Effector CD4-positive, alpha-beta T cell (primary cell): ENCODE measurements at places on chromosomes 11 and 22.
A peak's percentile ranks its signal among the peaks of the same experiment; 100 is the strongest.

DNA sequence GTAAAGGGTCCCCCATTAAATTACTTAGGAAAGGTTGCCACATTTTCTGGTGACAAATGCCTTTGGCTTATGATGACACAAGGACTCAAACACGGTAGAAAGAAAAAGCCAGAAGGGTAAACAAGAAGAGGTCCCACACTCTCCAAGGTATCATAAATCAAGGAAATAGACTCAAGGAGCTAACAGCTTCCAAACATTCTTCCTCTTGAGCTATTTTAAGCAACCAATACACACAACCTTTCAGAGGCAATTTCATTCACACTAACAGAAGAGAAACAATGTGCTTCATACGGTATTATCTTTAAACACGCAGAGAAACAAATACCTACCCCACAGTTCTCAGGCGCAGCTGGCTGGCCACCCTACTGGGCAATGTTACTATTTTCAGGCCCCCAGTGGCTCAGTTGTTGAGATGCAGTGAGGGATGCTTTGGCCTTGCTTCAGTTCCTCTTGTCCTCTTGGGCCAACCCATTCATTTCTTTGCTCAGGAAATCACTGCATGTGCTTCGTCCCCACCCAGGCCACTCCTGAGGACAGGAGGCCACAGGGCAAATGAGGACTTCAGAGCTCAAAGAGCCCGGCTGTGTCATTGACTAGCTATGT is 15.8 kb downstream of the ABTB2 start:
- no peak for DNase-seq

- DNase-seq, result no peak
Measured at GRCh38 chr22:46957521-46957920, 195.1 kb downstream of the TBC1D22A start.

- DNase-seq, result no peak
Measured at GRCh38 chr11:102367364-102367763, 20.4 kb downstream of the BIRC2 start.

GRCh38 chr11:13826505-13827278 is 135.8 kb upstream of the SPON1 start:
- no peak for DNase-seq

DNA sequence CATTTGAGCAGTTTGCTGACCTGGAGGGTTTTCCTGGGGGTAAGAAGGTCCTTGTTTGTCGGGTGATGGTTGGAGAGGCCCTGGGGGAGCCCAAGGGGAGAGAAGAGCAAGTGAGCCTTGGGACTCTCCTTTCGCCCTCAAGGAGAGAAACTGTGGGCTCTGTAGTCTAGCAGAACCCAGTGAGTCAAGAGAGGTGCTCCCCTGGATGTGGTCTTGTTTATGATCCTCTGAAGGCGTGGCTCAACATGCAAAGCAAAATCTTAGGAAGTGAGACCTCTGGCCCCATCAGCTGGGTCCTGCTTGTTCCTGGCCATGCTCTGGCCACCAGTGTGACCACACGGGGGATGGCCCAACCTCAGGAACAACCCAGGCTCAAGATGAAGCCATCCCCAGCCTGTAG is 66.5 kb upstream of the ALX4 start:
- DNase-seq, result no peak

DNA sequence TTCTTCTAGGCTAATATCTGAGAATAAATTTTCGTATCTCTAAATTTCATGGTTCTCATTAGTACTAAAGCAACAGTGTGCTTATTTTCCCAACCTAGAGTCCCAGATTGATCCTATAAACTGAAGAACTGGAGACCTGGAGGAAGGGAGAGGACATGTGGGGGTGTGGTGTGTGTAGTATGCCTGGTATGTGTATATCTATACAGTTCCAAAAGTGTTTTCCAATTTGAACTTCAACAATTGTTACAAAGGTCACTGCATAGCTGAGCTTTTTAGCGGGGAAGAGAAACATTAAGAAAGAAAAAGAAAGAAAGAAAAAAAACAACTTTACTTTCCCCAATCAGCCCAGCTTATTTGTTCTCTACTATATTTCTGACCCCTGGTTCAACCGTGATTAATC is 152.1 kb downstream of the SOX6 start:
- DNase-seq, result no peak

DNA sequence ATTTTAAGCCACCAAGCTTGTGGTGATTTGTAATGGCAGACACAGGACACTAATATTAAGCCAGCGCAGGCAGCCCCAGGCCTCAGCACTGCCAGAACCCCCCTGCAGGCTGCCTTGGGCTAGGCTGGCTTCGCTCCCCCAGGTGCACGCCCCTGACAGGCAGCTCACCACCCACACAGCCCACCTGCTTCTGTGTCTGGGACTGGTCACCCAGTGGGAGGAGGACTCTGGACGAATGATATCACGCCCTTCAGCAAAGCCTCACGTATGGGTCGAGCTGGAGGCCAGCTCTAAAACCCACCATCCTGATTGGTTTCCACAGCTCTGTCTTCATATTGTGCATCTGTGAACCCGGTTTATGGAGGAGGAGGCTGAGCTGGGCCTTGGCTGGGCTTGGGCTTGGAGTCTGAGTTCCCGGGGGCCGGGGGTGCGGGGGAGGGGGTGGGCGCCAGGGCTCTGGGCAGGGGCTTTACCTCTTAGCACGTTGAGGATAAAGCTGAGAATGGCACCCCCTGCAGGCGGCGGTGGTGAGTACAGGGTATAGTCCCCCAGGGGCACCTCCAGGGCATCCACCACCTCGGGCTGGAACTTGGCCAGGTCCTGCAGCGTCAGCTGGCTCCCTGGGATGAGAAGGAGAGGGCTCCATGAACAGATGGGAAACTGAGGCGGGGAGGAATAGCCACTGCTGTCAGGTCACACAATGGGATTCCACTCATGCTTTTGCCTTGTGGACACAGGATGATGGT is 13.8 kb downstream of the GGT5 start:
- peak; percentile 49 for DNase-seq

GRCh38 chr11:60343094-60343704 is 16.1 kb downstream of the MS4A6E start:
- DNase-seq, result no peak

DNA sequence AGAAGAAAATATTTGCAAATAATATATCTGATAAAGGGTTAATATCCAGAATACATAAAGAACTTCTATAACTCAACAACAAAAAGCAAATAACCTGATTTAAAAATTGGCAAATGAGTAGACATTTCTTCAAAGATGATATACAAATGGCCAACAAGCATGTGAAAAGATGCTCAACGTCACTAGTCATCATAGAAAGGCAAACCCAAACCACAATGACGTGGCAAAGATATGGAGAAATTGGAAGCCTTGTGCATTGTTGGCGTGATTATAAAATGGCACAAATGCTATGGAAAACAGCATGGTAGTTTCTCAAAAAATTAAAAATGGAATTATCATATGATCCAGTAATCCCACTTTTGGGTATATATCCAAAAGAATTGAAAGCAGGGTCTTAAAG is 466.3 kb downstream of the TBC1D22A start:
- no peak for DNase-seq

DNA sequence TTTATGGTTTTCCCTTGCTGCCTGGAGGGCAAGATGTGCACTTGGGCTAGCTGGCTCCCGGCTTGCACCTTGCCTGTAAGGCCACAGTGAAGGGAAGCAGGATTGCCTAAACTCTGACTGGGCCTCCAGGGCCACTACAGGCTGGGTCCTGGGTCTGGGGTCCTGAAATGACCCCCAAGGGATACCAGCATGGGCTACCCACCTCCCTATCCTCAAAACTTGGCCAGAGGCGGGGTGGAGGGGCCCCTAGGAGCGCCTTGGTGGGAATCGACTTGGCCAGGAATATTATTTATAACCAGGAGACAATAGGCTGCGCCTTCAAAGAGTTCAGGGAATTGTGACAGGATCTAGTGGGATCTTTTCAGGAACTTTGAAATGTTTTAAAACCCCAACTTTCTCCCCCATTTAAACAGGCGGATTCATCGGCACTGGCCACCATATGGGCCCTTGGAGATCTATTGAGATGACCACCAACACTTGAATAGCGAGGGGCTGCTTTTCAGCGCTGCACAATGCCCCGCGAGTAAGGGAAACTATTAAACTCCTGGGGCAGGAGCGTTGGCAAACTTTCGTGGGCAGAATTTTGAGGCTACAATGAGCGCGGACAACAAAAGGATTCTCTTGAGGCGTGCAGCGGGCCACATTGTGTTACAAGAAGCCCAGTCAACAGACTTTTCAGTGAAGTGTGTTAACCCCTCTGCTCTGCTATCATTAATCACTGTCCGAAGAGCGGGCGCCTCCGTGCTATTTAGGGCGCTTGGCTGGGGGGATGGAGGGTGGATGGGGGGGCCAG is 15.2 kb downstream of the PAX6 start:
- DNase-seq, result no peak

DNA sequence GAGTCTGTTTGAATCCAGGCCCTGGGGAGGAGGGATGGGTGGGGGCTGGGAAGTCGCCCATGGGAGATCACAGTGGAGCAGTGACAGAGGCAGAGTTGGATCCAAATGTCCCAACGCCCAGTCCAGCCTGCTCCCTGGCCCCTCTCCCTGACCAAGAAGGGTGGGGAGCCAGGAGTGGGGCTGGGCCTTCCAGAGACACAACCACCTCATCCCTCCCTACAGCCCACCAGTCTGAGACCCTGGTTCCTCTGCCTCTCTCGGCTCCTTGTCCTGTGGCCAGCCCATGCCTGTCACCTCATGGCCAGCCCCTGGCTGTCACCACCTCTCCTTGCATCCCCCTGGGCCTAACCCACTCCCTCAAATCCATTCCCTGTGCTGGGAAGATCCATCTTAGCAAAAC is 71.2 kb upstream of the PRR5 start:
- no peak for DNase-seq

DNA sequence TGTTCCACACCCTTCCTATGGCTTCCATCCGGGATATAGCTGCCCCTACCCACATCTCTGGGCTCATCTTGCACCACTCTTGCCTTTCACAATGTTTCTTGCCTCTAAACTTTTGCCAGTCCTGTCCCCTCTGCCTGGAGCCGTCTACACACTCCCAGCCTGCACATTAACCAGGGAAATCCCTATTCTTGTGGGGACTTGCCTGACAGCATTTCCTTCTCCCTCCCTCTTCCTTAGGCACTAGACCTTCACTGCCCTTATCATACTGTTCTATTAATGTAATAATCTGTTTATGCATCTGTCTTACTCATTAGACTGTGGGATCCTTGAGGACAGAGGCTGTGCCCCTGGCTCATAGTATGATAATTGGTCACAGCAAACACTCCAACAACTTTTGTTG is 5.8 kb upstream of the TTC12 start:
- DNase-seq, result no peak

- DNase-seq, result no peak
Measured at GRCh38 chr11:119754656-119755355, 25.8 kb upstream of the NECTIN1 start.

- peak; percentile 95 for DNase-seq
Measured at GRCh38 chr11:17207317-17208256, at the start of gene PIK3C2A. Gene PIK3C2A, minus strand, starts transcription at chr11:17207986. Its CDS starts 38,245 bp downstream, at chr11:17169741.

DNA sequence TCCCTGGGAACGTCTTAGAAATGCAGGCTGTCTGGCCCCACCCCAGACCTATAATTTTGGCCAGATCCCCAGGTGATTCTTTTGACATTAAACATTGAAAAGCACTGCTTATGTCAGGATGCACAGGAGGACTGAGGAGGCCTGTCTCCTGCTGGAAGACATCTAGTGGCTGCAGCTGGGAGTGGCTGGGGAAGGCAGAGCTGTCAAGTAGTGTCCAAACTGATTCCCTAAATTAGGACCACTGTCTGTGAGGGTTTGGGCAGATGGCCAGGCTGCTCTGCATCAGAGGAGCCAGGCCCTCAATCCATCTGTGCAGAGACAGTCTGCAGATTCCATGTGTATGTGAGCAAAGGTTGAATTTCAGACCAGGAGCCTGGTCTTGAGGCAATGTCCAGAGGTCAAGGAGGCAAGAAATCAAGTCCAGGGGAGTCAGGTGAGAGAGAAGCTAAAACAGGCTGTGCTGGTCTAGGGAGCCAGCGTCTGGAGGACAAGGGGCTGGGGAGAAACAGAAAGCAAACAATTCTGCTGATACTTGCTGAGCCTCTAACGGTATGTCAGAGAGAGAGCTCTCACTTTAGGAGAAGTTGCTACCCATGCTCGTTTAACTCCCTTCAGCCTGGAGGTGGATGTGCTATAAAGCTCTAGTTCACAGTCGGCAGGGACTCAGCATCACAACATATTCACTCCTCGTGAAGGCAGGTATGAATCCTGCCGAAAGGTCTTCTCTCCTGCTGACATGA is 15.3 kb upstream of the SYTL2 start:
- DNase-seq, result no peak

- no peak for DNase-seq
Measured at GRCh38 chr11:12246147-12246546, 131.2 kb upstream of the PARVA start.

GRCh38 chr11:86627776-86628455 is 44.5 kb downstream of the ME3 start:
- no peak for DNase-seq

GRCh38 chr11:44592125-44592940 is 26.9 kb downstream of the CD82 start:
- no peak for DNase-seq

- DNase-seq, result no peak
Measured at GRCh38 chr11:895331-896110, 15.1 kb downstream of the CHID1 start.

DNA sequence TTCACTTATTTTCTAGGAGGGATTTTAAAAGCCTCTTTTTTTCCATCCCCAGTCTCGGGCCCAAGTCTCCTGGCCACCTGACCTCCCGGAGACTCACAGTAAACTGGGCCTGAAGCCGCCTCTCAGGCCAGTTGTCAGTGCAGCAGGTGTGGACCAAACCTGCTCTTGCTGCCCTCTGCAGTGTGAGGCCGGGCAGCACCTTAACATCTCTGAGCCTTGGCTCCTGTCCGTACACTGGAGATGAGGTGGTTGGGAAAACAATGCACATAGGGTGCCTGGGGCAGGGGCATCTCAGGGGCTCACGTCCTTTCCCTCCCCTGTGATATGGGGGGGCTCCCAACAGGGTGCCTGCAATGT is 45.1 kb downstream of the PHF21B start:
- no peak for DNase-seq

DNA sequence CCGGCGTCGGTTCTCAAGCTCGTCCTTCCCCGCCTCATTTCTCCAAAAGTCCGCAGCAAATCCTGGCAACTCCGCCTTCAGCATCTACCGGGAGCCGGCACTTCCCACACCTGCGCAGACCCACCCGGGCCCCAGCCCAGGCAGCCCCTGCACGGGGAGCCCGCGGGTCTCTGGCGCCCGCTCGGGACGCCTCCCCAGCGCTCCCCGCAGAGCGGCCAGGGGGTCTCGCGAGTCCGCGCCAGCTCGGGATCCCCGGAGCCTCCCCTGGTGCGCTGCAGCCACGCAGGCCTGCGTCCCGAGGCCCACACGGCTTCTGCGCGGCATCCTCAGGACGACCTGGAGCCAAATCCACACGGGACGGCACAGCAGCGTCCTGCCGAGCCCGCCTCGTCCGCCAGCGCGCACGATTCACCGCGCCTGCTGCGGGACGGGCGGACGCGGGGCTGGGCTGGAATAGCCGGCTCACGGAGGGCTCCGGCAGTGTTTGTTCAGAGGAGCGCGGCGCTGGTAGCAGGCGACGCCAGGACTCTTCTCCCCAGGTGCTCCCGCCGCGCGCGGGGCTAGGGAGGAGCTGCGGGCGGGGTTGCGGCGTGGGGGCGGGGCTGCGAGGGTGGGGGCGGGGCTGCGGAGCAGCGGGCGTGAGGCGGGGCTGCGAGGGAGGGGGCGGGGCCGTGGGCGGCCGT is 816 bp upstream of the PHRF1 start:
- DNase-seq, result no peak
